Kidney capillary endothelial cell (primary cell): ENCODE measurements at places on chromosomes 1 and 21.

DNA sequence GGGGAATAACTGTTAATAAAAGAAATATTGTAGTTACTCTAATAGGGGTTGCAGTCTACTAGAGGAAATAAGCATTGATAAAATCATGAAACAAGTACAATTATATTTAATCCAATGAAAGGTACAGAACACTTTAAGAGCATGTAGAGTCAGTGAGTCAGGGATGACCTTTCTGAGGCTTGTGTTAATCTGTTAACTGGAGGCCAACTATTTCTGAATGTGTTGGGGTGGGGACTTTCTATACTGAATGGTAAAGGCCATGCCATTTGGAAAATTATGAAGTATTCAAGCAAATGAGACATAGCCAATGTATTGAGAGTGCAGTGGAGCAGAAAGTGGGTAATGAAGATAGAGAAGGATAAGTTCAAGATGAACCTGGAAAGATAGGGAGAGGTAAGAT, 646.2 kb downstream of the ADGRL2 start:
- DNase-seq, result no peak

DNA sequence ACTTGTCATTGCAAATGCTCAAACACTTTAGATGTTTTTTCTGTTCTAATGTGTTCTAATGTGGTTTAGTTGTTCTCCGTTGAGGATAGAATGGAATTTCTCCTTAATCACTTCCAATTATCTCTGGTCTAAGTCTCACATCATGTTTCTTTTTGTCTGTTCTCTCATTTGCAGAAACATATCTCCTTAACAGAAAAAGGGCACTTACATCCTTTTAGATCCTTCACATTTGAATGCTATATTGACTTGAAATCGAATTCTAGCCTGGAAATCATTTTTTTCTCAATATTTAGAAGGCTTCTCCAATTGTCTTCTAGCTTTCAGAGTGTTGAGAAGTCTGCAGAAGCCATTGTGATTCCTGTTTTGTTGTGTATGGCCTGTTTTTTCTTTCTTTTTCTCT, 7.3 kb upstream of the SAMSN1 start:
- DNase-seq, result no peak

DNA sequence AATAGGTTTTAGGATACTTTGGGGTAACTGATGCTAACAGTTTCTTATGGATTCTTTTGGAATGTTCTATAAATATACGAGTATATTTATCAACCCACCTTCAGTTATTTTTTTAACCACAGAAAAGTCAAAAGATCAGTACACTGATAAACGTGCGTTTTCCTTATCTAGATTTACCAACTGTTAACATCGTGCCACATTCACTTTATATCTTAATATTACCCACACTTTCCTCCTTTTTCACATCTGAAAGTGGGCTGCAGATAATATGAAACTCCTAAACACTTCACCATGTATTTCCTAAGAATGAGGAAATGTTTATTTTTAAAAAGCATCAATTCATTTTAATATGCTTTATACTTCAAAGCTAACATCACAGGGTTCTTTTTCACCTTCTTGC, 7.7 kb downstream of the ATF6 start:
- no peak for DNase-seq

- no peak for DNase-seq
Measured at GRCh38 chr21:36703626-36704280, 4.8 kb downstream of the SIM2 start.

- DNase-seq, result no peak
Measured at GRCh38 chr1:31866450-31867032, 50.7 kb upstream of the SPOCD1 start.

GRCh38 chr1:91314643-91315042, 90.0 kb downstream of the HFM1 start:
- no peak for DNase-seq

- no peak for DNase-seq
Measured at GRCh38 chr1:193676996-193677549, 490.7 kb upstream of the B3GALT2 start.

DNA sequence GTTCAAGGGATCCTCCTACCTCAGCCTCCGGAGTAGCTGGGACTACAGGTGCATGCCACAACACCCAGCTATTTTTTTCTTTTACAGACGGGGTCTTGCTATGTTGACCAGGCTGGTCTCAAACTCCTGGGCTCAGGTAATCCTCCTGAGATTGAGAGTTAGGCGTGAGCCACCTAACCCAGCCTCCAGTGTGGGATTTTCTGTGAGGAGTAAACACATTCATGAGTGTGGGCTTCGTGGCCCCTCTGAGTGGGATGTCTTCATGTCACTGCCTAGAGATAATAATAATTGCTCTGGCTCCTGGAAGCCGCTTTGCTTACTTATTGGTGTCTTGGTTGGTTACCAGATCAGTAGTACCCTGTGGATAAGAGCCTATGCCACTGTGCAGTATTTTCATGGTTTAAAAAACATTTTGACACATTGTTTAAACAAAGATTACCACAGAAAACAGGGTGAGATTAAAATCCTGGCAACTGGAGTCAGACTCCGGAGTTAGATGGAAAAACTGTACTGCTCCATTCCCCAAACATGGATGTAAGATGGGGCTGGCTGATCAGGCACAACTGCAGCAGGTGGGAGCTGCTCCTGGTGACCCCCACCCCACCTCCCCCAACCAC, 159.1 kb upstream of the RAB4A start:
- no peak for DNase-seq
